ENCODE measurements at places on chromosomes 6 and 20.

DNA sequence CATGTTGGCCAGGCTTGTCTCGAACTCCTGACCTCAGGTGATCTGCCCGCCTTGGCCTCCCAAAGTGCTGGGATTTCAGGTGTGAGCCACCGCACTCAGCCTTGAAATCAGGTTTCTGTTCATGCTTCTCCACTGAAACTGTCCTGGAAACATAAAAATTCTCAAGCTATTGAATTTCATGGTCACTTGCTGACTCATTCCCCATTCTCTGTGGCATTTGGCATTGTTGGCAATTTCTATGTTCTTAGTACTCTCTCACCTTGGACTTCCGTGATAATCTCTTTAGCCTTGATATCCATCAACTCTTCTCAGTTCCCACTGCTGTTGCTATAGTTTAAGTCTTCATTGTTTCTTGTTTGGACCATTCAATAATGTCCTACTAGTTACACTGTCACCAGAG lies 6.2 kb downstream of the SEL1L2 start:
- no peak for DNase-seq

GRCh38 chr20:25685276-25686080 lies 11.2 kb downstream of the ZNF337 start:
- DNase-seq: no peak

- DNase-seq: no peak
These were observed 8.5 kb downstream of the TRIM15 start for GRCh38 chr6:30171677-30172471.

DNA sequence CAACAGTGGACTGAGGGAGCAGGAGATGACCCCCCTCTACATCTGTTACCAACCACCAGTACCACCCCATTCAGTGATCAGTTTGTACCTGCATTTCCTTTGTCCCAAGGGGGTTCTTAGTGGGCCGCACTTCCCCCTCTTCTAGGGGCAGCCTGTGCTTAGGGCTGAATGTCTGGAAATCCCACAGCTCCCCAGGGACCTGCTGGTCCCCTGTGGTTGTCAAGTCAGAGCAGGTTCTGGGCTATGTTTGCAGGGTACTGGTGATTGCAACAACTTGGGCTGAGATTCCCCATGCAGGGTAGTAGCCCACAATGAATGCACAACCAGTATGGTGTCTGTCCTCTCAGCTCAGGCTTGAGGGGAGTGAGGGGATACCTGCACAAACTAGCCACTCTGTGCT lies 39.7 kb upstream of the COL10A1 start:
- DNase-seq: no peak

DNA sequence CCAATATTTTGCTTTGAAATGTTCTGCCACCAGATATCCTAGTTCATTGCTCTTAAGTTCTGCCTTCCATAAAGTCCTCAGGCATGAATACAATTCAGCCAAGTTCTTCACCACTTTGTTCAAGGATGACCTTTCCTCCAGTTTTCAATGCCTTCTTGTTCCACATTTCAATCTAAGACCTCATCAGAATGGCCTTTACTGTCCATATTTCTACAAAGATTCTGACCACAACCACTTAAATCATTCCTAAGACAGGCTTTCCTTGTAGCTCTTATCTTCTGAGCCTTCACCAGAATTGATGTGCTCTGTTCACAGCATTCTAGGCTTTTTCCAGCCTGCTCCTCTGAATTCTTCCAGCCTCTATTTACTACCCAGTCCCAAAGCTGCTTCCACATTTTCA lies 319.0 kb downstream of the HACE1 start:
- no peak for DNase-seq

GRCh38 chr6:90701146-90701781 lies 114.4 kb upstream of the MAP3K7 start:
- no peak for DNase-seq

GRCh38 chr6:138336221-138336620 lies 41.5 kb upstream of the SMIM28 start:
- DNase-seq: no peak

DNA sequence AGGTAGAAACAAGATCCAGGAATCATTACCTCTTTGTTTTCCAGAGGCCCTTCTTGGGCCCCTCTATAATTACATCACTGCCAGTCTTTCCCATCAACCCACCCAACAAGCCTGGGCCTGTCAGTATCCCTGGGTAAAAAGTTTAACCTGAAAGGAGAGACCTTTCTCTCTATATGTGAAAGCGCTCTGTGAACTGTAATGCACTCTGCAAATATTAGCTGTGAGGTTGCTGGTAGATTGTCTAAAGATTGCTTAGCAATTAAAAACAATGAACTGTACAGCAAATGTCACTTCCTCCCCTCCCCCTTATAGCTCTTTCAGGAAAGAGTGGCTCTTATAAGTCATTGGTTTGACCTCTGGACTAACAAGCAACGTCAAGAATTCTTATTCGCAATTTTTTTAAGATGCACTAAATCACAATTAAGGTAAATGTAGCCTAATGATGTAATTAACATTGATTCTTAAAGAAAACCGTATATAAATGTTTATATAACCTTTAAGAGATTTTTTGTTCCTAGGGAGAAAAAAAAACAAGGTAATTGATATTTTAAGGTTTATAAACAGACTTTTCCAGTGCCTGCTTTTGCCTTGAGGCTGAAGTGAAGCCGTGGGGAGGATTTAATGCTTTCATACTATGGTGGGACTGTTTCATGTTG lies 18.4 kb downstream of the ECT2L start:
- no peak for DNase-seq

DNA sequence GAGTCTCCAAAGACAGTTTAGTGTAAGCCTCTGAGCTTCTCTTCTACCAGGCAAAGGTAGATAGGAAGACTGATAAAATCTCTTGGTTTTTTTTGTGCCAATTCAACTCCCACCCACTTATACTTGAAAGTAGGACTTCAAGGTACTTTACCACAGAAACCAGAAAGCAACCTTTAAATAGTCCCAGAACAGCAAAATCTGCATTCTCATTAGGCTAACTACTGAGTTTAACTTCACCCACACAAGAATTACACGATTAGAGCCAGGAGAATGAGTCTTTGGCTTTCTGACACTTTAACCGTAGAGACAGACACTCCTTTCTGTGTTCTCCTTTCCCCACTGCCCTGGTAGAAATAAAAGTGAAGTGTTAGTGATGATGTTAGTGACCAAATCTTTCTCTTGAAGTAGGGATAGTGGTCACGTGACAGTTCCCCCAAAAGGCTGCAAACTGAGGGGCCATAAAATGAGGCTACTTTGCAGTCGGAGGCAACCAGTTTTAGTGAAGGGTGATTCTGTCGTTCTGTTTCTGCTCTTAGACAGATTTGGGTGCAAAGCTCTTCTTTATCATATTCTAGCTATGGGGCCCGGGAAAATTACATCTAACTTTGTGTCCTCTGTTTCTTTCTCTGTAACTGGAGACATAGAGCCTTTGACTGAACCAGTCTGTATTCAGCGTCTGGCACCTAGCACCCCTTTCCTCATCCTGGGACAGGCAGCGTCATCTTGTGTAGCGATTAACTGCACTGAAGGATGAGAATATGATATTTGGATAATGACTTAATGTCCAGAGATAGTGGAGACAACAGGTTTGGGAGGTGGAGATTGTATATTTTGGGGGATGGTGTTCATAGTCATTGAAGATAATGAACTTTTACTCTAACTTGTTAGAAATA lies 206.4 kb upstream of the CITED2 start:
- no peak for DNase-seq

DNA sequence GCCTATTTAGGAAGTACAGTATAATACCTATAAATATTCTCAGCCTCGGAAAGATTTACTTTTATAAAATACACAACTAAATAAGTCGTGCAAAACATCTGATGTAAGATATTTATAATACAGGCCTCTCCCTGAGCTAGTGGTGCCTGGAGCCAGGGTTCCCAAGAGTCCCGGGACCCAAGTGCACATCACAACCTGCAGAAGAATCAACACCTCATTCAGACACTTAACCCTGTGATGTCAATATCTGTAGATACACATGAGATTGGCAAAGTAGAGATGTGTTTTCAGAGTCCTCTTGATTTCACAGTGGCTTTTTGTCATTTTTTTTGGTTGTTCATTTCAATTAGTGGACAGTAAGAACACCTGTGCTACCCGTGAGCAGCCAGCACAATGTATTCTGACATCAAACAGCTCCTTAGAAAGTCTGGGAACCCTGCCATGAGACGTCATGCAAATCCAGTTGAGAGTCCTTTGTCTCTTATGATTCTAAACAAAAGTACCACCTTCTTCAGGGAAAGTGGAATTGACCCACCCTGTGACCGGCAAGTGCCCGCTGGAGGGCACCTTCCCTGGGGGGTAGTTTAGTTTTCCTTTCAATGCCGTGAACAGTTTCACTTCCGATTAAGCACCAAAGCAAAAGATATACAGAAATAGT lies 101.6 kb downstream of the DACT2 start:
- DNase-seq: no peak

DNA sequence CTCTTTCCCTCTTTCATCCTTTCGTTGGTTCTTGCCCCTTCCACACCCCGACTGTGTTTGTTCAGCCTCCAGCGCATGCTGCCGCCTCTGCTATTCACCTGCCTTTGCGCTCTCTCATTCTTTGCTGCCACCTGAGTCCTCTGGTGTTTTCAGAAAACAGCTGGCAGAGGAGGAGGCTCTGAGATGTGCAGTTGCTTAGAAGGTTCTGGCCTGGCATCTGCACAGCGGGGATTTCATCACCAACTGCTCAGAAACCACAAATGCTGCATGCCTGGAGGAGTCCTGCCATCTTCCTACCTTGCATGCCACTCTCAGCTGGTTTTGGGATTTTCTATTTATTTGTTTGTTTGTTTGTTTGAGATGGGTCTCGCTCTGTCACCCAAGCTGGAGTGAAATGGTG lies 39.2 kb upstream of the CLDN20 start:
- no peak for DNase-seq

All from effector CD4-positive, alpha-beta T cell (primary cell).